ENCODE measurements at places on chromosomes 13 and 19.
A peak's percentile ranks its signal among the peaks of the same experiment; 100 is the strongest.

GRCh38 chr13:95301968-95302393 is 730 bp upstream of the ABCC4 start:
- DNase-seq = no peak

DNA sequence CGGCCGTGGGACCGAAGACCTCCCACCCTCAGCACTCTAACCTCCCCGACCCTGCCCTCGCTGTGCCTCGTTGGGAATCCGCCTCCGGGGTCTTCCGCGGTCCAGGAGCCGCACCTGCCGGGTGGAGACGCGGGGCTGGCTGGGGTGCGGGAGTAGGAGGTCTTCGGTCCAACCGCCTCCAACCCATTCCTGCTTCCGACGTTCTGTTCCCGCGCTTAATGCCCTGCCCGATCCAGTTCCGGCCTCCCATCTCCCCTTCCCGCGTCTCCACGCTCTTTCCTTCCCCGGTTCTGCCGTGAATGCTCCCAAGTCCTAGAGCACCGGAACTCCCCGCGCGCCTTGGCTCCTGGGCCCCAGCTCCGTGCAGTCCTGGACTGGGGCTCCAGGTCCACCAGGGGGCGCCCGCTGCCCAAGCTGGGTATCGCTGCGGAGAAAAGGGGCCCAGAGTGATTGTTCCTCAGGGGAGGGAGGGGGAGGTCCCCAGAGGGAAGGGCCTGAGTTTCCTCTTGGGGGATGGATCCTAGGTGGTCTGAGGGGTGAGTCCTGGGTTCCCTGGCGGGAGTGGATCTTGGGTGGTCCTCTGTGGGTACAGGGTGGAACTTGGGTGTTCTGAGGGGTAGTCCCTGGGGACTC is 14.1 kb upstream of the TNFSF9 start:
- peak; percentile 96 for DNase-seq

GRCh38 chr13:22000191-22000590 is 329.3 kb downstream of the FGF9 start:
- no peak for DNase-seq

GRCh38 chr13:91882918-91883317 is 484.5 kb downstream of the GPC5 start:
- no peak for DNase-seq

DNA sequence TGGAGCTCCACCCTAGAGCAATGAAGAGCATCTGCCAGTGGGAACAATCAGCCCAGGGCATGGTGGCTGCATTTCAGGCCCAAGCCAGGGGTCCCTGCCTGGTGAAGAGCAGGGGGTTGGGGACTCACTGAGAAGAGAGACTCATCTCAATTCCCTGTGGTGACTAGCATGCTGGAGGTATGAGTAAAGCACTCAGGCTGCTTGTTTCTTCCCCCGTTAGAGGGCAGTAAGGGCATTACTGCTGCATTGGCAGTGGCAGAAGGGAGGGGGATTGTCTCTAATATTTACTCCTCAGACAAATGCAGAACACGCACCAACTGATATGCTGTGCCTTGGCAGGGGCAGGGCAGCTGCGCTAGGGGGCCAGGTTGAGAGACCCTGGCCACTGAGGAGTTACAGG is 329.1 kb downstream of the SLITRK5 start:
- no peak for DNase-seq

- no peak for DNase-seq
Observed at GRCh38 chr19:13965926-13966683, 13.8 kb downstream of the DCAF15 start.

GRCh38 chr13:104204177-104204576 is 1138.0 kb upstream of the SLC10A2 start:
- no peak for DNase-seq

- no peak for DNase-seq
Observed at GRCh38 chr13:46620029-46620428, 67.1 kb downstream of the LRCH1 start.

GRCh38 chr13:29454931-29455481 is 140.5 kb downstream of the SLC7A1 start:
- no peak for DNase-seq

DNA sequence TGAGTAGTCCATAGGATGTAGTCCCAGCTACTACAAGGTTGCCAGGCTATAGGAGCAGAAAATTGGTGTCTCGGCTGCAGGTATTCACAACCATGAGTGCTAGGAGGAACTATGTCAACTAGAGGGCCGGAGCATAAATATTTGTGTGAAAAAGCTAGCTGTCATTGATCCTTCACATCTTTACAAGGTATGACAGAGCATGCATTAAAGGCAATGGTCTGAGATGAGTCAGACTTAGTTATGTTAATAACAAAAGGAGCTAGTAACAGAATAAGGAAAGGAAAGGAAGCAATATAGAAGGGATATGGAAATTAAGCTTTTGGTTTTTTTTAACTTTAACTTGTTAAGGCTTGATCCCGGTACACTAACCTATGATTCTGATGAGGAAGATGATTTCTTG is 40.9 kb upstream of the PSG9 start:
- DNase-seq = no peak

DNA sequence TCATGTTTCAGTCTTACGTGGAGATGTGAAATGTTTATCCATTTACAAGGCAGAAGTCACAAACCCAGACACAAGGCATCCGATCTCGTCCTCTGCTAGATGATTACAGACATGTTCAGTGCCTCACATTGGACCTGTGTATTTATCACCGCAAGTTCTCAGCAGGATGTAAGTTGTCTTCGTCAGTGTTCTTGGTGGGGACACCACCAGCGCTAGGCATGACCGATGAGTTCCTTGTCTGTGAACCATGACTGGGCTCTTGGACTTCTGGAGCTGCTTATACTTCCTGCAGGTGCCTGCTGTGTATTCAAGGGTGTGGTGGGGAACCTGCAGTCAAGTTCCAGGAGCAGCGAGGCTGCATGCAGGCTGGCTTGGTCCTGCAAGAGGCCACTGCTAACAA is 105.4 kb downstream of the URI1 start:
- no peak for DNase-seq

GRCh38 chr13:50936679-50937078 is 27.1 kb downstream of the RNASEH2B start:
- DNase-seq = no peak

DNA sequence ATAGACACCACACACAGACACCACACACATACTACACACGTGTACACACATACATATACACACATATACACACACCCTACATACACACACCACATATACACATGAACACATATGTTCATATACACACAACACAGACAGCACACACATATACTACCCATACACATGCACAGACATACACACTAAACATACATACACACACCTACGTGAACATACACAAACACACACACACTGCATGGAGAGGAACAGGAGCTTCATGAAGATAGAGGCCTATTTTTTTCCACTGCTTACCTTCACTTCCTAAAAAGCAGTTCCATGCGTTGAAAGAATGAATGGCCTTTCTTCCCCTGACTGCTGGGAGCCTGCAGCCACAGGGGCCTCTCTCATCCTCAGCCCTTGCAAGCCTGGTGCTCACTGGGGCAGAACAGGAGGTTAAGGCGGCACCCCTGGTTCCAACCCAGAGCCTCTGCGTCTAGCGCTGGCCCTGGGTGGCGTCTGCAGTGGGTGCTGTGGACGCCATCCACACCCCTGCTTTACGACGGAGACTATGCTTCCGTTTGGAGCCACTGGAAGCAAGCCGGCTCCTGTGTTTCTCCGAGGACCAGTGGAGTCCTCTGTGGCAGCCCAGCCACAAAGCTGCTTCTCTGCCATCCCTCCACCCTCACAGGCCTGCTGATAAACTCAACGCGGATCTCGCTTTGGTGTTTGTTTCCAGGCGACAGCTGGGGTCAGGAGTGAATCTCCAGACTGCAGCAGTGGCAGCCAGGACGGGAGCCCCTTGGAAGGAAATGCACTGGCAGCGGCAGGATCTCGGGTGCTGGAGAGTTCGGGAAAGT is 1.9 kb upstream of the RASA3 start:
- DNase-seq = no peak

- DNase-seq = no peak
Observed at GRCh38 chr13:106213028-106213757, 322.3 kb downstream of the EFNB2 start.

DNA sequence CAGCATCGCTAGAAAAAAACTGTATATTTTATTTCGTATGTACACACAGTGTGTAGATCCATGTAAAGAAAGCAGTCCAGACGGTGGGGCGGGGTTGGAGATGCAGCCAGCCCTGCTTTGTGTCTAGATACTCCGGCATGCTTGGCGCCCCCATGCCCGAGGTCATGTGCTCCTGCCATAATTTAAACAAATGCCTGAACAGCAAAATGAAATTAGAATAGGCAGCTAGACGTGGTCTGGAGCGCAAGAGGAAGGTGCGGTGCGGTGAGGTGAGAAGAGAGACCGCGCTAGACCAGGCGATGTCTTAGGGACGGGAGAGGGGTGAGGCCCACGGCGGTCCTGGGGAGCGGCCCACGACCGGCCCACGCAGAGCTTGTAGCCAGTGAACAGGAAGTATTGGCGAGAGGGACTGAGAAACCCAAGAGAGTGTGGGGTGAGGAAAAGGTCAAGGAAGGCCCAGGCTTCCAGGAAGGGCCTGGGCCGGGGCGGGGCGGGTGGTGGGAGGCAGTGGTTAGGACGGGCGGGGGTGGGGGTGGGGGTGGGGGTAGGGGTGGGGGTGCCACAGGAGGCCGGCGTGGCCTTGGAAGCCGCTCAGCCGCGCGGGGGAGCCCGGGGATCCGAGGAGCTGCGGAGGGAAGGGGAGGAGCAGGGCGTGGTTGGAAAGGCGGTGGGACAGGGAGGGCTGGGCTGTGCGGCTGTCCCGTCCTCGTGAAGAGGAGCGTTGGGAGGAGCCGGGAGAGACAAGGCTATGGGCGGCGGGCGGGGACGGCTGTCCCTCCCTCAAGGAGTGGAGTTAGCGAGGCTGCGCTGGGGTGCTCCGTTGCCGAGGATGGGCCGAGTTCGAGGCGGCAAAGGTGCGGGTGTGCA is 254.7 kb upstream of the SGCG start:
- no peak for DNase-seq

GRCh38 chr13:31037874-31038500 is 105.5 kb downstream of the TEX26 start:
- DNase-seq = no peak

DNA sequence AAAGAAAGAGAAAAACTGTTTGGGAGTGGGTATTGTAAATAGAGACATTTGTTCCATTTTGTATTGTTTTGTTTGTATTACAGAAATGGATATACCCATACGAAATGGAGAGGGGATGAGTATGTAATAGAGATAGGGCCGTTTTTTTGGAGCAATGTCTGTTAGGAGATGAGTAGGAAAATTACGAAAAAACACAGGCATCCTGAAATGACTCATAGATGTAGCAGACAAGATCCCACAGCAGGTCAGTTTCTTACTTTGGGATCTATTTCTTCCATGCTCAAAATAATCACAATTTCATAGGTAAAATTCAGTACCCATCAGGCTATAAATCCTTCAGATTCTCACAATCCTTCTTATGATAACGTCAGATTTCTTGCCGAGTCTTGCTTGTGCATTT is 779.4 kb upstream of the SLITRK1 start:
- no peak for DNase-seq

DNA sequence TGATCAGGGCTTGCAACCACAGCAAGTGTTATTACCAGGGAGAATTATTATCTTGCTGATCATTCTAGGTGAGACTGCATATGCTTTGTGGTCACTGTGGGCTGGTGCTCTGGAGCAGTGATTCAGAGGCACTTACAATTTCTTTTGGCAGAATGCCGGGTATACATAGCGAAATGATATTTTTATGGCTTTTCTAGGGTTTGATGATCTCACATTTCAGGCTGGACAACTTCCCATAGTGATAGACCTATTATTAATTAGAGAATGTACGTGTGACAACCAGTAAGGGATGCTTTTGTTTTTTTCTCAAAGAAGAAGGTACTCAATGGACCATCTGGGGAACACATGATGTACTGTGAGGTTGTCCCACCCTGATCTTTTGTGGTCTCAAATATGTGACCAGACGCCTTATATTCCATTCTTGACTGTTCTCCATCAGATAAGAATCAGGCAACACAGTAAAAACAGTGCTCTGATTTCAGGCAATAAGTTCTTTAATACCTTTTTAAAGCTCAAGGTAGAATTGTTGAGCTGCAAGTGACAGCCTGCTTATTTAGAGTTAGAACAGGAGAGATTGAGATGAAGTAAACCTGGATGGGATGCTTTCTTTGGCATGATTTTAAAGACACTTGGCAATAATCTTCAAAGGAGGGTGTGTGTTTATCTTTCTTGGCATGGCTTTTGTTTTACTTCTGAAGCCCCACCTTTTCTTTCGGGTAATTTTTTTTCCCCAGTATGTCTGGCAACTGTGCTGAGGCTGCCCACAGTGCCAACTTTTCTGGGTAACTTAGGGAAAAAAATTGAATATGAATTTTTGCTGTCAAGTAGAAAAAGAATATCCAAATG is 27.4 kb upstream of the SCEL start:
- DNase-seq = no peak

DNA sequence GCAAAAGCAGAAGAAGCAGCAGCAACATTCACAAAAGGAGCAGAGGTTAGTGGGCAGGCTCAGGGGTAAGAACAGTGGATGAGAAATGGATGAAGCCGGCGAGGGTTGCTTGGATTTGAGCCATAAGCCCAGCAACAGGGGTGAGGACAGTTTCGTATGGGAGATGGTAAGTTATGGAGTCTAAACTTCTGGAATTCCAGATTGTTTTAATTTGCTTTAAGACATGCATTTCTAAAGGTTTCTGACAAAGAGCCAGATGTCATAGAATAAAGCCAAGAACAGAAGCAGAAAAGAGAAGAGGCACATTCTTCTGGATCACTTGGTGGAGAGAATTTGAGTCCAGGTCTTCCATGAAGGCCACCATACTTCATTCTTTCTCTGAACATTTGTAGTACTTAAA is 76.6 kb downstream of the TNFSF11 start:
- DNase-seq = no peak

- no peak for DNase-seq
Observed at GRCh38 chr13:109593230-109593629, 193.2 kb downstream of the IRS2 start.

- no peak for DNase-seq
Observed at GRCh38 chr13:85230691-85231093, 568.5 kb downstream of the SLITRK6 start.

DNA sequence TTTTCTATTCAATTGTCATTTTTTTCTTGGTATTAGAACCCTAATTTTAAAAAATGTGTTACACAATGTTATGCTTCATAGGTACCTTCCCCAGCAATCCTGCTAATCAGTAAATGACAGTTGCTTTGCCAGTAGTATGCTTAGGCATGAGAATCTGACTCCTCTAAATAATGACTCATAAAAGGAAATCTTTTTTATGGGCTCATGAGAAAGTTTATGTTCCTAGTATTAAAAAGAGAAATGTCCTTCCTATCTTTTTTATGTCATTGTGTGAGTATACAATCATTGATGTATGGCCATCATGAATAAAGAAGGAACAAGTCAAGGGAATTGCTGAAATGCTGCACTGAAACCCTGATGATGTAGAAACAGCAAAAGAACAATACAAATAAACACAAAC is 1237.7 kb upstream of the PCDH20 start:
- DNase-seq = no peak

Measured in stimulated activated CD4-positive, alpha-beta T cell treated with anti-CD3 and anti-CD28 coated beads, Interleukin-2, amount 100 ng/mL, for 48 hours (primary cell).